ENCODE measurements at places on chromosomes 1 and 21.

GRCh38 chr1:82542766-82543165, 742.0 kb downstream of the ADGRL2 start:
- no peak for DNase-seq
- H3K27me3 ChIP-seq = no peaks in the 10 kb centered on the region
- H3K27ac ChIP-seq = no peak overlapping the region
- no peaks in the 10 kb centered on the region for H3K4me1 ChIP-seq

DNA sequence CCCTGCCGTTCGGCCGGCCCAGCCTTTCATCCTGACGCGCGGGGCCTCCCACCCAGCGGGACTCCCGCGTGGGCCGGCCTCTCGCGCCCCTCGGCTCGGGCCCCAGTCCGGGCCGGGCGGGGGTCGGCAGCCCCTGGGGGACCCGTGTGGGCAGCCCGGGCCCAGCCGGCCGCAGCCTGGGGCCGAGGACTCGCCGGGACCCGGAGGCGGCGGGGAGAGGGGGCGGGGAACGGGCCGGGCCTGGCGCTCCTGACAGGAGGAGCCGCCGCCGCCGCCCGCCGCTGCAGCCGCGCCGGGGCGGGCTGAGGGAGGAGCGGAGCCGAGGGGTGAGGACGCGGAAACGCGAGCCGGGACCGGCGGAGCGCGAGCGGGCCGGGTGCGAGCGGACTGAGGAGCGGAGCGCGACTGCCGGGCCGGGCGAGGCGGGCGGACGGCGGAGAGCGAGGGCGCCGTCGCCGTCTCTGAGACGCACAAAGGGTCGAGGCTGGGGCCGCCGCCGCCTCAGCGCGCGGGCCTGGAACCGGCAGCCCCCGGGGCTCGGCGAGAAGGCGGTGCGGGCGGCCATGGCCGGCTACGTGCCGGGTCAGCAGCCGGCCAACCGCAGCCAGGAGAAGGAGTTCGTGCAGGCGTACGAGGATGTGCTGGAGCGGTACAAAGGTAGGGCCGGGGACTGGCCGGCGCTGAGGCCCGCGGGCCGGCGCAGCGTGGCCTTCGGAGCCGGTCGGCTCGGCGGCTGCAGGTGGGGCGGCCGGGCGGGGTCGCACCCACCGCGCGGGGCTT, 79.1 kb downstream of the NDUFS5 start:
- peak overlapping the region; percentile 83 for H3K27ac ChIP-seq
- DNase-seq = peak; percentile 91
- H3K4me1 ChIP-seq = peaks cover 43% of the 10 kb centered on the region
- no peaks in the 10 kb centered on the region for H3K27me3 ChIP-seq

DNA sequence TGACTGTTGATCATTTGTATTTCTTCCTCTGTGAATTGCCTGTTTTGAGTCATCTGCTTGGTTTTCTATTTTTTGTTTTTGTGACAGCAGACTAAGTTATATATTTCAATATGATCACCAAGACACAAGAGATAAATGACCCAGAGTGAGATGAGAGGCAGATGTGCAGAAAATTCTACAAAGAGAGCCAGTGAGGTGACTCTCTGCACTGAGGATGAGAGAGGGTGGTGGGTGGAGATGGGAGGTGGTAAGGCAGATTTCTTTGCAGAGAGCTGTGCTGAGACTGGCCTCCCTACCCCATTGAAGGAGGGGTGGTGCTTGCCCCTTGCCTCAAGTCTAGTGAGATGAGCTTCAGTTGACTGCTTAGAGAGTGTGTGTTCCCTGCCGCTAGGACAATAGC, 17.6 kb upstream of the FCAMR start:
- no peak overlapping the region for H3K27ac ChIP-seq
- no peak for DNase-seq
- no peak overlapping the region for H3K4me3 ChIP-seq

GRCh38 chr21:42988236-42988965, 14.0 kb downstream of the PKNOX1 start:
- no peaks in the 10 kb centered on the region for H3K36me3 ChIP-seq
- peaks cover 14% of the 10 kb centered on the region for H3K4me1 ChIP-seq
- no peak overlapping the region for H3K4me3 ChIP-seq
- DNase-seq = no peak
- no peak overlapping the region for H3K27ac ChIP-seq
- H3K27me3 ChIP-seq = no peaks in the 10 kb centered on the region

- no peaks in the 10 kb centered on the region for H3K27me3 ChIP-seq
- no peaks in the 10 kb centered on the region for H3K4me1 ChIP-seq
- H3K36me3 ChIP-seq = peaks cover 65% of the 10 kb centered on the region
- no peak overlapping the region for H3K27ac ChIP-seq
Measured at GRCh38 chr1:51756290-51756689, 122.2 kb downstream of the NRDC start.

DNA sequence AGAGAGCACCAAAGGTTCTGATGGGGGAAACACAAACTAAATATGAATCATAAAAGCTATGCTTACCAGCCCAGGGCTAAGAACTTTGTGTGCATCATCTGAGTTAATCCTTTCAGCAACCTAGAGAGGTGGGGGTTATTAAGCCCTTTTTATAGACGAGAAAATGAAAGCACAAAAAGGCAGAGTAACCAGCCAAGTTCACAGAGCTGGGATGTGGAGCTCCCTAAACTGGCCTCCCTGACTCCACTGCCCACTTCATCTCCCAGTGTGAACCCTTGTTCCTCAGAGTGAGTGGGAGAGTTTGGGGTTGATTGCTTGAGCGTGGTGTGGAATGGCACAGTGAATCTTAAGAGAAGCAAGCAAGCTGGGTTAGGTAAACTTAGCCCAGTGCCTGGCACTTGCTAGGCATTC, 10.8 kb upstream of the BCAR3 start:
- peak overlapping the region; percentile 29 for H3K4me3 ChIP-seq
- H3K27me3 ChIP-seq = no peaks in the 10 kb centered on the region
- H3K36me3 ChIP-seq = no peaks in the 10 kb centered on the region
- H3K4me1 ChIP-seq = peaks cover 54% of the 10 kb centered on the region

- H3K27me3 ChIP-seq = no peaks in the 10 kb centered on the region
- H3K4me1 ChIP-seq = no peaks in the 10 kb centered on the region
- no peak overlapping the region for H3K27ac ChIP-seq
- H3K36me3 ChIP-seq = peaks cover 99% of the 10 kb centered on the region
- no peak overlapping the region for H3K4me3 ChIP-seq
Measured at GRCh38 chr1:236552096-236552495, 28.3 kb downstream of the LGALS8 start.

DNA sequence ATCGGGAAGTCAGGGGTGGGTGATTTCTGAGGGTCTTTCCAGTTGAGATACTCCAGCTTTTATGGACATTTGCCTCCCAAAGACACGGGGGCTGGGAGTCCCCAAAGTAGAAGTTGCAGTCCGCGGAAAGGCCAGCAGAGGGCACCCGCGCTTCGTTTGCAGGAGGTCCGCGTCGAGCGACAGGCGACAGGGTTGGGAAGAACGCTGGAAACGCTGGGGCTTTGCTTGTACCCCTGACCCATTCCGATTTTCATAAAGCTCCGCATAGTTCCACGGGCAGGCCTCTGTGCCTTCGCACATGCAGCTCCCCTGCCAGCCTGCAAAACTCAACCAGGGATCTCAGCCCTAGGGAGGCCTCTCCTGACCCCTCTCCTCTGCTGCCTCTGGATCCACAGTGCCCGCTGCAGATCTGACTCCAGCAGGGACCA, 44.2 kb upstream of the LAPTM5 start:
- H3K4me1 ChIP-seq = peaks cover 15% of the 10 kb centered on the region
- H3K4me3 ChIP-seq = no peak overlapping the region
- no peaks in the 10 kb centered on the region for H3K36me3 ChIP-seq
- no peaks in the 10 kb centered on the region for H3K27me3 ChIP-seq
- DNase-seq = peak; percentile 86
- H3K27ac ChIP-seq = no peak overlapping the region

GRCh38 chr1:53272349-53272748, 34.0 kb upstream of the MAGOH start:
- H3K4me1 ChIP-seq = no peaks in the 10 kb centered on the region
- no peak overlapping the region for H3K4me3 ChIP-seq
- no peak overlapping the region for H3K27ac ChIP-seq
- H3K27me3 ChIP-seq = no peaks in the 10 kb centered on the region

- H3K27ac ChIP-seq = no peak overlapping the region
- H3K36me3 ChIP-seq = no peaks in the 10 kb centered on the region
- no peak overlapping the region for H3K4me3 ChIP-seq
- H3K27me3 ChIP-seq = no peaks in the 10 kb centered on the region
- no peak for DNase-seq
Measured at GRCh38 chr1:211331011-211331709, 4.5 kb downstream of the TRAF5 start.

GRCh38 chr21:34936371-34936789, 112.7 kb downstream of the RUNX1 start:
- no peak overlapping the region for H3K27ac ChIP-seq
- no peak for DNase-seq
- H3K27me3 ChIP-seq = no peaks in the 10 kb centered on the region
- no peaks in the 10 kb centered on the region for H3K36me3 ChIP-seq
- peaks cover 3% of the 10 kb centered on the region for H3K4me1 ChIP-seq
- H3K4me3 ChIP-seq = no peak overlapping the region

GRCh38 chr1:42214447-42214871, 49.9 kb upstream of the GUCA2A start:
- DNase-seq = no peak
- H3K36me3 ChIP-seq = peaks cover 43% of the 10 kb centered on the region
- H3K4me1 ChIP-seq = peaks cover 12% of the 10 kb centered on the region
- H3K4me3 ChIP-seq = no peak overlapping the region
- H3K27me3 ChIP-seq = no peaks in the 10 kb centered on the region

- no peaks in the 10 kb centered on the region for H3K27me3 ChIP-seq
- peaks cover 67% of the 10 kb centered on the region for H3K36me3 ChIP-seq
- peak overlapping the region; percentile 65 for H3K27ac ChIP-seq
- H3K4me1 ChIP-seq = peaks cover 13% of the 10 kb centered on the region
- no peak overlapping the region for H3K4me3 ChIP-seq
Measured at GRCh38 chr1:97826820-97827219, 94.0 kb downstream of the DPYD start.

- peaks cover 73% of the 10 kb centered on the region for H3K36me3 ChIP-seq
- H3K27me3 ChIP-seq = no peaks in the 10 kb centered on the region
- H3K4me3 ChIP-seq = no peak overlapping the region
- H3K4me1 ChIP-seq = no peaks in the 10 kb centered on the region
- no peak overlapping the region for H3K27ac ChIP-seq
- no peak for DNase-seq
Measured at GRCh38 chr1:155809088-155809487, 47.9 kb downstream of the GON4L start.

GRCh38 chr1:77906019-77906545, 17.7 kb downstream of the NEXN start:
- H3K4me3 ChIP-seq = no peak overlapping the region
- no peak for DNase-seq
- no peak overlapping the region for H3K27ac ChIP-seq
- H3K4me1 ChIP-seq = no peaks in the 10 kb centered on the region
- no peaks in the 10 kb centered on the region for H3K27me3 ChIP-seq
- peaks cover 17% of the 10 kb centered on the region for H3K36me3 ChIP-seq

DNA sequence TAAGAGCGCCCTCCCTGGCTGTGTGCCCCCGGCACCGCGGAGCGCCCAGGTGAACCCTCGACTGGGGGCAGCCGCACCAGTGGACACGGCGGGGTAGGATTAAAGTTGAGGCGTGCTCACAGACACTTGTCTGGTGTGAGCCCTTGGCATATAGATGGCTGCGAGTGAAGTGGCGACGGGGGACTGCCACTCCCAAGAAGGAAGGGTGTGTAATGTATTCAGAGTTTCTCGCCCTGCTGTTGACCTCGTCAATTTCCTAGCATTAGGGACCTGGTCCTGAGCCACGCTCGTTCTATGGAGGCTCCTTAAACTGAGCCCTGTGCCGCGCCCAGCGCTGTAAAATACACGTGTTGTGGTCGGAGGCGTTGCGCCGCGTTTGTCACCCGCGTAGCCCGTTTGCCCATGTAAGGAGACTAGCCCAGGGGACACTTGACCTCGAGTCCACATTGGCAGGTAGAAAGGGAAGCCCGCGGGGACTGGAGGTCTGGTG, 554 bp downstream of the EVA1C start:
- DNase-seq = no peak
- no peaks in the 10 kb centered on the region for H3K27me3 ChIP-seq
- H3K36me3 ChIP-seq = no peaks in the 10 kb centered on the region
- H3K4me3 ChIP-seq = peak overlapping the region; percentile 72

DNA sequence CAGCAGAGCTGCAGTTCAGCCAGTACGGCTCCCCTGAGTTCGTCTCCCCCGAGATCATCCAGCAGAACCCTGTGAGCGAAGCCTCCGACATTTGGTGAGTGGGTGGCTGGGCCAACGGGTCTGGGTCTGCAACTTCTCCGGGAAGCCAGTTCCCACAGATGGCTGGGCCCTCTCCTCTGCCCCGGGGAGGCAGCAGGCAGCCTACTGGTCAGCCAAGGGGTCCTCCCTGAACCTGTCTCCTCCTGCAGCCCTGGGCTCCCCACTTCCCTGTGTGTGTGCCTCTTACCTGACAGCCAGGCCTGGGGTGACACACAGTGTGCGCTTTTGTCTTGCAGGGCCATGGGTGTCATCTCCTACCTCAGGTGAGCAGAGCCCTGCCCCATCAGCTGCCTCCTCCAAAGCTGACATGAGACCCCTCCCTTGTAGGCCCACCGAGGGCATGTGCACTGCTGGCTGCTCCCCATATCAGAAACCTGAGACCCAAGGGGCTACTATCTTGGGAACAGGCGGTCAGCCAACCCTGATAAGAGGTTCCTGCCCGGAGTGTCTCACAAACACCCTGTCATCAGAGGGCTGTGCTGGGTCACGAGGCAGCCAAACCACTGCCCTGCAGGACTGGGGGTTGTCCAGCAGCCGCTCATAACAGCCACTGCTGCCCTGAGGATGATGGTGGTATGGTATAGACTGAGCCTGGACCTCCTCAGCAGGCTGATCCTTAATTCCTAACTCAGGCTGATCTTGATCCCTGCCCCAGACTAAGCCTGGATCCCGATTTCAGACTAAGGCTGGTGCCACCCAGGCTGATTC, 37.6 kb downstream of the TRIM11 start:
- H3K27ac ChIP-seq = no peak overlapping the region
- no peaks in the 10 kb centered on the region for H3K36me3 ChIP-seq
- no peaks in the 10 kb centered on the region for H3K27me3 ChIP-seq
- no peak overlapping the region for H3K4me3 ChIP-seq
- no peaks in the 10 kb centered on the region for H3K4me1 ChIP-seq
- DNase-seq = no peak

DNA sequence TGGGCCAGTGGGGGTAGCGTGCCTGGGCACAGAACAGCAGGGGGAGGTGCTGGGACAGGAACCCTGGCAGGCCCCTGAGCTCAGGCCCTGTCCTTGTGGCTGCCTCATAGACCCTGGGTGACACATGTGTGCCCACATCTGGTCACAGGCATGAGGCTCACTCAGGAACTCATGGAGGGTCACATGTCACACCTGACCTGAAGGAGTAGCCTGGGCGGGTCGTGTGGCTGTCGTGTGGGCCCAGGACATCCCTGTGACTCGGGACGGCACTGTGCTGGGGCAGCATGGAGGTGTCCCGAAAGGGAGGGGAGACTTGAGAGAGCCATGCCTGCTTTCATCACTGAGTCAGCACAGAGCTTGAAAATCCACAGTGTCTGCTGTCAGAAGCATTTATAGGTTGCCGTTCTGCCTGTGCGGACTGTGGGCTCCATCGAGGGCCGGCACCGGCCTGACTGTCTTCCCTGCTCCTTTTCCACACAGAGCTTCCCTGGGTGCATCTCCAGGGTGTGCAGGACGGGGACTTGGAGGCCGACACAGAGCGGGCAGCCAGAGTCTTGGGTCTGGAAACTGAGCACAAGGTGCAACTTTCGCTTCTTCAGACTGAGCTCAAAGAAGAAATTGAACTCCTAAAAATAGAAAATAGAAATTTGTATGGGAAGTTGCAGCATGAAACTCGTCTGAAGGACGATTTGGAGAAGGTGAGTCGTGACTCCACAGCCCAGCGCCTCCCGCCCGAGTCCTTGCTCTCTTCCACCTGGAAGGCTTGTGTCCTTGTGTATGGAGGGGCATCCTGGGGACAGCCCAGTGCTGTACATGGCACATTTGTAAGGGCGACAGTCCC, 32.8 kb downstream of the PCNT start:
- H3K4me3 ChIP-seq = no peak overlapping the region
- DNase-seq = no peak
- no peak overlapping the region for H3K27ac ChIP-seq
- H3K4me1 ChIP-seq = no peaks in the 10 kb centered on the region
- H3K27me3 ChIP-seq = no peaks in the 10 kb centered on the region
